ENCODE measurements at places on chromosomes 6 and 20. TPM values are rescaled to one million over a fixed set of nuclear protein-coding genes. Genes with fewer than 3 reads are reported as not detected.

The STX7 gene
- 15.4 TPM for total RNA-seq

The VSX1 gene
- not detected for total RNA-seq

The SLC2A4RG gene
- 22.2 TPM for total RNA-seq

The ACSS2 gene
- 47.7 TPM for total RNA-seq

The HSPA1L gene
- total RNA-seq = 1.1 TPM

The SPO11 gene
- total RNA-seq = not detected

The COL12A1 gene
- total RNA-seq = 34.9 TPM

The SLC22A7 gene
- not detected for total RNA-seq

The LAMA2 gene
- 0.68 TPM for total RNA-seq

The SIM1 gene
- total RNA-seq = not detected

The GSTA4 gene
- total RNA-seq = 13.9 TPM

The MAP7 gene
- total RNA-seq = 48.5 TPM

The DBNDD2 gene
- 15.4 TPM for total RNA-seq

The BACH2 gene
- 0.68 TPM for total RNA-seq

The SLC32A1 gene
- total RNA-seq = not detected

The SIRPB2 gene
- 0.21 TPM for total RNA-seq

The HFE gene
- 1.4 TPM for total RNA-seq

The TAF4 gene
- total RNA-seq = 11.2 TPM

The GUCA1A gene
- total RNA-seq = not detected

All from nasal cavity respiratory epithelium epithelial cell of viscerocranial mucosa (primary cell).